Panc1 (cell line): ENCODE measurements at places on chromosomes 1 and 21. TPM values are rescaled to one million over a fixed set of nuclear protein-coding genes. Genes with fewer than 3 reads are reported as not detected.

DNA sequence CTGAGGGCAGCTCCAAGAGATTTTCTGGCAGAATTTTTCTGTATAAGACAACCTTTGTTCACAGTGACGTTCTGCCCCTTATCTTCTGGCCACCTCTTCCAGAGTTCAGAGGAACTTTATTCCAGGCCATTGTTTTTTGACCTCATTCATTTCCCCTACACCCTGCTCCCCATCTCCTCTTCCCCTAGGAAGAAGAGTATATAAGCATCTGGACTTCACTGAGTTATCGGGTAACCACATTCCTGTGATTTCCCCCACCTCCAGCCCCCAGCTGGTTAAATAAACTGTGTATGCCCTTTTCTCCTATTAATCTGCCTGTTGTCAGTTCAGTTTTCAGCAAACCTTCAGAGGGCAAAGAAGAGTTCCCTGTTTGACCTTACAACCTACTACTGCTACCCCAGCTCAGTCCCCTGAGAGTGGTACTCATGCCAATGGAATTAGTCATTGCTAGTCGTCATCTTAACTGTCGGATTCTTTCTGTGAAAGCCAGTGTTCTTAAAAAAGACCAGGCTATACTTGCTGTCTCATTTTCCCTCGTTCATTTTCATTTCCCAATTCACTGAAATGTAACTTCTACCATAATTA is 14.3 kb upstream of the ALG14 start:
- DNase-seq: no peak
- no peaks in the 10 kb centered on the region for H3K4me1 ChIP-seq
- no peaks in the 10 kb centered on the region for H3K27me3 ChIP-seq

GRCh38 chr1:196516373-196516772 is 91.9 kb downstream of the KCNT2 start:
- DNase-seq: no peak
- no peak overlapping the region for H3K27ac ChIP-seq
- H3K27me3 ChIP-seq: no peaks in the 10 kb centered on the region
- H3K36me3 ChIP-seq: no peaks in the 10 kb centered on the region
- H3K4me1 ChIP-seq: no peaks in the 10 kb centered on the region

DNA sequence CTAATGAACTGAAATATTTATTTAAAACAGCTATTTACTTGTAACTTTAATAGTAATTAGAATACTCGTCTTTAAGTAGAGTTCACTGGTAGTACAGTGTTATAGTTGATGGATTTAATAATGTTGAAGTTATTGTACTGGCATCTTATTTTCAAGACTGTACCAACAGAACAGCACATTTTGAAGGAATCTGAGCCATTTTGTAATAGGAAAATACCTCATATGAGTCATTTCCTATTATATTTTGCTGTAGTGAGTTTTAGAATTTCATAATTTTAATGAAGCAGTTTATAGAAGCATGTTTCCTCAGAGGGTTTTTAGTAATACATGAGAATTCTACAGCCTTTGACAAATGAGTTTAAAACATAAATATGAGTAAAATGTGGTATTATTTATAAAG is 258.3 kb downstream of the OLFM3 start:
- no peak overlapping the region for H3K4me3 ChIP-seq
- no peak overlapping the region for H3K27ac ChIP-seq
- H3K4me1 ChIP-seq: no peaks in the 10 kb centered on the region
- H3K36me3 ChIP-seq: no peaks in the 10 kb centered on the region

Gene DPT
- not detected for total RNA-seq
